ENCODE measurements at places on chromosomes 2 and 18.

GRCh38 chr2:164697688-164698461, 76.6 kb upstream of the GRB14 start:
- DNase-seq, result no peak

- DNase-seq, result no peak
Measured at GRCh38 chr2:12730265-12730664, 13.5 kb downstream of the TRIB2 start.

DNA sequence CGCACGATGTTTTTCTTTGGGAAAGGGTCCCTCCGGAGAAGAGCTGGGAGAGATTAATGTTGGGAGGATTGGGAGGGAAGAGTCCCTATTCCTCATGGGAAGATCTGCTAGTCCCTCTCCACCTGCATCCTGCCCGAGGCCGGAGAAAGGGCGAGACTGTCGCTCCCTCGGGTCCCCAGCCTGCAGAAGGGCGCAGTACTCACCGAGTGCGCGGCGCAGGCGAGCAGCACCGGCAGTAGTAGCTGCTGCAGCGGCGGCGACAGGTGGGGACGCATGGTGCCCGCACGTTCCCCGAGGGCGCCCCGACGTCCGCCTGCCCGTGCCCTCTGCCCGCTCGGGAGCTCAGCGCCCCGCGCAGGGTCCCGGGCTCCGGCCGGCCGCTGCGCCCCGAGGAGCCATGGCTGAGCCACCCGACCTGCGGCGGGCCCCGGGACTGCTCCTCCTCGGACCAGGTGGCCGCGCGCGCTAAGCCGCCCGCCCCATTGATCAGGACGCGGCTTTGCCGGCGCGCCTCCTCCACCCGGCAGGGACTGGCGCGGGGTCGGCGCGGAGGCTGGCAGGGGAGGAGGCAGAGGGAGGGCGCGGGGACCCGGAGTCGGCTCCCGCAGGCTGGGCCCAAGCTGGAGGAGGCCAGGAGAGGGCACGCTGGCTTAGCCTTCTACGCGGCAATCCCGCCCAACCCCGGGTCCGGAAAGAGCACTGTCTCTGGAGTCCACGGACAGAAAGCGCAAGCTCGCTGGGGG, at the start of gene SCTR:
Gene SCTR, minus strand, starts transcription at position 532 of the 743 bp plus-strand sequence. Its CDS starts 257 bp downstream, at position 275.
- DNase-seq, result no peak

DNA sequence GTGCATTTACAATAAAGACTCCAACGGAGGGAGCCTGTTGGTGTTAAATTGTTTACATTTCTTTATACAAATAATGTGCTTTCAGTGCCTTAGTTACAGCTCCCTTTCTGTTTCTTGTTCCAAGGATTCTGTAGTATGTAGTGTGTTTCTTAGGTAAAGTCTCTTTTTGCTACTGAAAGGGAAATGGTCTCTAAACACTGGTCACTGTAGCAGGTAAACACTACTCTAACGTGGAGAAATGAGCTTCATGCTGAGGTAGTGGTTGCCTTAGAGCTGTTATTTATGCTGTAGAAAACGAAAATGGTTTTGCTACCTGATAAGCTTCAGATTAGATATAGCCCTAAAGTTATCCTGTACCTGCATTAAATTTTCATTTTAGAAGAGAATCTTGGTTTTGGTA, 163.6 kb downstream of the CAPN13 start:
- no peak for DNase-seq

DNA sequence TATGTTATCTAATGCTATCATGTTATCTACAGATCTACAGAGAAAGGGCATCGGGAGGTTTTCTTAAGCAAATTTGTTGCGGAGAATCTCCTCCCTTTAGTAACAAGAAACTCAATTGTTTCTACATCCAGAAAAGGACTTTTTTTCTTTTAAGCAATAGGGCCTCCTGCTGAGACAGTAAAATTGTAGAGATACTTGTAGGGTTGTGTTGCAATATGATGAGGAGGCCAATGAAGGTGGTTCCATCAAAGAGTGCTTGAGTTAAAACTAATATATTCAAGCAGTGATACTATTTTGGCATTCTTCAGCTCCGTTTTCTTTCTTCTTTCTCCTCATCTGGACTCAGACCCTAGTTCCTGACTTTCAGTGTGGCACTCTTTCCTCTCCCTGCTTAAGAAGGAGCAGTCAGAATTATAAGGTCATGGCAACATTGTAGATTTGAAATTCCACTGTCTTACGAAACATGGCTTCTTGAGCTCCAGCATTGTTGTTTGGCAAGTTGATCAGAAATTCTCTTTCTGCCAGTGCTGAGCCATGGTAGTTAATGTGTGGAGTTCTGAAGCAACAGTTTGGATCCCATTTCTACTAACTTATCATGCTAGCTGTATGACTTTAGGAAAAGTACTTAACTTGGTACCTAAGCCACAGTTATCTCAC, 202.0 kb upstream of the SLC14A2 start:
- DNase-seq, result no peak

GRCh38 chr2:191927319-191927867, 80.5 kb upstream of the CAVIN2 start:
- DNase-seq, result no peak

- DNase-seq, result no peak
Measured at GRCh38 chr2:233130481-233131020, 70.4 kb downstream of the INPP5D start.

DNA sequence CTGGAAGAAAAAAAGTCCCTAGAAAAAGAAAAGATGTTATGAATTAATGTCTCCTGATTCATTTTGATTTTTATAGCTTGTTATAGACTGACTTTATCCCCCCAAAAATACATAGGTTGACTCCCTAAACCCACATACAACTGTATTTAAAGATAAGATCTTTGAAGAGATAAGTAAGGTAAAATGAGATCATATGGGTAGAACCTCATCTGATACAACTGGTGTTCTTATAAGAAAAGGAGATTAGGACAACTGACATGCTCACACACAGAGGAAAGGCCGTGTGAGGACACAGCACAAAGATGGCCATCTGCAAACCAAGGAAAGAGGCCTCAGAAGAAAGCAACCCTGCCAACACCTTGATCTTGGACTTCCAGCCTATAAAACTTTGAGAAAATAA, 117.5 kb downstream of the CD226 start:
- DNase-seq, result no peak

- DNase-seq, result no peak
Measured at GRCh38 chr2:219252570-219252899, 508 bp upstream of the TUBA4B start.

GRCh38 chr2:201597397-201597796, 45.9 kb downstream of the TMEM237 start:
- no peak for DNase-seq

GRCh38 chr2:43823751-43824150, 14.9 kb downstream of the ABCG5 start:
- no peak for DNase-seq

DNA sequence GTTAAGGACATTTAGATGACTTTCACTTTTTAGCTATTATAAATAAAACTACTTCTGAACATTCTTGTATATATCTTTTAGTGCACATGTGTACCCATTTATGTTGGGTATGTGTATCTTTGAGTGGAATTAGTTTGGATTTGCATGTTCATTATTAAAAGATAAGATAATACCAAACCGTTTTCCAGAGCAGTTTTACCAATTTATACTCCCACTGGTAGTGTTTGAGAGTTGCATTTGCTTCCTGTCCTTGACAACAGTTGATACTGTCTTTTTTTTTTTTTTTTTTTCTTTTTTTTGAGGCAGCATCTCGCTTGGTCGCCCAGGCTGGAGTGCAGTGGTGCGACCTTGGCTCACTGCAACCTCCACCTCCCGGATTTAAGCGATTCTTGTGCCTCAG, 23.3 kb downstream of the SLC30A6 start:
- DNase-seq, result no peak

DNA sequence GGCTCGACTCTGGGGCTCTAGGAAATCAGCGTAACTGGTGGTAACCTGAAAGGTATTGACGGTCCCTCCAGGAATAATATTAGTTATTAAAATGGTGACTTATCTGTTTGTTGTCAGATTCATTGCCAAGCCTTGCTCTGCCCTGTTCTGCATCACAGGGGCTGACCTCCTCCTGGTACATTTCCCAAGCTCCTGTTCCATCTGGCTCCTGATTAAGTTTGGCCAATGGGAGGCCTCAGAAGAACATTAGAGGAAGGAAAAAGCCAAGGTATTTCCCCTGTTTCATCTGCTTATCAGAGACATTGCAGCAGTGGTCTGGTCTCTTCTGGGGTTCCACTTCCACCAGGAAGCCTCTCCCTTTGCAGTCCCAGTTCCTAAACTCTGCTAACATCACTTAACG, 527.0 kb downstream of the TNS1 start:
- DNase-seq, result no peak

DNA sequence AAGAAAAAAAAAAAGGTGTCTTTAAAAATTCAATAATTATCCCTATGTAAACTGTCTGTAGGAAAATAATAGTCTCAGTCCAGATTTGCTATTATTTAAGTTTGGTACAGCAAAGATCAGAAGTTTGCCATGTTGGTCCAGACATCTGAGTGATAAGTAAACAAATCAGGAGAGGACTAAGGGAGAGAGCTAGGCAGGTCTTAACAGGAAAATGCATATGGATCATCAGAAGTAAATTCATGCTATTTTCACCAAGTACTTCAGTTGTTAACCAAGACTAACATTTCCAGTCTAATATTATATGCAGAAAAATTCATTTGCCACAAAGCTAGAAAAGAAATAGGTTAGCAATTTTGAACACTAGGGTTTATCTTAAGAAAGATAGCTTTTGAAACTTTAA, 95.0 kb upstream of the STK17B start:
- no peak for DNase-seq

DNA sequence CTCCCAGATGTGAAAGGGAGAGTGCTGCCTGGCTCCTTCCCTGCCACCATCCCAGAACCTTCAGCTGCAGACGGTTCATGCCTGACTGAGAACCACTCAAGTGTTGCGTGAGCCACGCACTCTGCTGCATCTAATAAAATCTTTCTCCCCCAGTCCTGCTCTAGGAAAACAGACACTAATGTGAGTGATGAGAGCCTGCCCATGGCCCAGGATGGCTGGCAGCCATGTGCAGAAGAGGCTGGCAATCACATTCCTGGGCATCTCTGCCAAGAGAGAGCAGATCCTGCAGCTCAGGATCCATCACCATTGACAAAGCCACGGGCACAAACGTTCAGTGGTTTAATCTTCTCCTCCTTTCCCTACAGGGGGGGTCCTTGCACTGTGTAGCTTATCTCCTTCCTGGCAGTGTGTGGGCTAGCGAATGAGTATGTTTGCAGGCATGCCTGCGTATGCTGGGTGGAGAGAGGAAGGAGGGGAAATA, 477.5 kb downstream of the SLC4A3 start:
- DNase-seq, result no peak

DNA sequence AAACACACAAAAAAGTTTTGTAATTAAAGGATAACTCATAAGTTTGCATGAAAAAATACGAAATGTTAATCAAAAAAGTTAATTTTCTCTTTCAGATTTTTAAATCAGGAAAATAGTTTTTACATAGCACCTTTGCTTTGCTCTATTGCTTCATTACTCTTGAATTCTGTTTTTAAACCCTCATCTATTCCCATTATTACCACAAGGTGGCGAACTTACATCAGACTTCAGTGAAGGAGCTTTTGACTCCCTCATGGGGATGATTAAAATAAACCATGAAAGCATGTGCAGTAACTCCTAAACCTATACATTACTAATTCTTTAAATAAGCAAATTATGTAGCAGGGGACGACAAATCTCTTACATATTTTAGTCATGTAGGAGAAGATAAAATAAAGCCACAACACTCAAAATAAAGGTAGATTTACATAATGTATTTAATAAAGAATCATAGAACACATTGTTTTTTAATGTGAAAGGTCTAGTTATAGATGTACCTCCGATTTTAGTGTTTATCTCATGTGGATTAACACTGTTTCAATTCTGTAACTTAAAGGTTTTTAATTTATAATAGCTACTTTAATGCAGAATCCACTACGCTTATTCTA, 105.2 kb downstream of the NETO1 start:
- DNase-seq, result no peak

DNA sequence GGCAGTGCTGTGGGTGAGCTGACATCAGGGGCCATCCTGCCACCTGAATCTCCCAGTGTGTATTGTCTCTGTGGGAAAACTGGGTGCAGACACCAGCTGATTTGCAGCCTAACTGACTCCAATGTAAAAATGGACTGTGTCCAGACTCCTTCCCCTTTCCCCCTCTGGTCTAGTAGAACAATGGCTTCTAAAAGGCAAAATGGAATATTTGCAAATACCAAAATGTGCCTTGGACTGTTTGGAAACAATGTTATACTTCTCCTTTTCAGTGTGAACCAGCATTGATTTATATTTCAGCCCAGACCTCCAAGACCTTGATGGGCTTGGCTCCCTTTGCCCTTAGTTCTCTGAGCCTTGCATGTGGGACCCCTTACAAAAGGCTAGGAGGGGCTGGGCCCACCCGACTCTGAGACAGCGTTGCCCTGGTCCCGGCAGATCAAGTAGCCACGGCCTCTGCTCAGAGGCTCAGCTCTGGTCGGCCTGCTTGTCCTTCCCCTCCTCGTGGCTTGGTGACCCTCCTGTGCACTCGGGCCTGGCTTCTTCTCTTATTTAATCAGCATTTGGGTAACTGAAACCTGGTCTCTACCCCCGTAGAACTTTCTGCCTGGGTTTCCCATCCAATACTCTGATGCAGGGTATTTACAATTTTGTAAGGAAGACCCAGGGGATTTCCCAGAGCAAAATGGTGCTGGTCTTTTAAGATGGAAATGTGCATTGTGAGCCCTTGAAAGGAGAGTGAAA, 18.0 kb upstream of the ACKR3 start:
- no peak for DNase-seq

DNA sequence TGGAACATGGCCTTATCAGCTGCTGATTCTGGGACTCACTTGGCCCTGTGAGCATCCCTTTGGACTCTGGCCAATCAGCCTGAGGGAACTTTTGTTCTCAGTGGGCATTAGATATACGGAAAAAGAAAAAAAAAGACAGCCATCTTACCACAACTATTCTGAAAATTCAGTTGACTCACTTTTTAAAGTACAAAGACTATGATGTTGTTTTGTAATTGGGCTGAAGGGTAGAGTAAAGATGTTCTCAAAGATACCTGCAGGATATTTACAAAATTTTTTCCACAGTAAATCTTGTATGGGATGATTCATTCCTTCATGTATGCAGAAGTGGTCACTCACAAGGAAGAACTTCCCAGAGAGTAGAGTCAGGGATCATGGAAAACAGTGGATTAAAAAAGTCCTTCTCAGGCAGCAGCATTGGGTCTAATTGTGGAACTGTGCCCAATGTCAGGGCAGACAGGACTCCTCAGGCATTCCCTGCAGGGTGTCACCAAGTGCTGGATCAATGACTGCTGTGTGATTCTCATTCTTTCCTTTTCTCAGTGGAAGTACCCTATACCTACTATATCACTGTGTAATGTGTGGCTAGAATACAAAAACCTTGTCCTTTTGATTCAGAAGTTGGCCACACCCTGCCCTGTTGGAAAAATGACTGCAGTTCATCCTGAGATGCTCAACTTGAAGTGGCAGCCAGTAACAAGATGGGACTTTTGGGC, 35.4 kb downstream of the SULT1C4 start:
- no peak for DNase-seq

DNA sequence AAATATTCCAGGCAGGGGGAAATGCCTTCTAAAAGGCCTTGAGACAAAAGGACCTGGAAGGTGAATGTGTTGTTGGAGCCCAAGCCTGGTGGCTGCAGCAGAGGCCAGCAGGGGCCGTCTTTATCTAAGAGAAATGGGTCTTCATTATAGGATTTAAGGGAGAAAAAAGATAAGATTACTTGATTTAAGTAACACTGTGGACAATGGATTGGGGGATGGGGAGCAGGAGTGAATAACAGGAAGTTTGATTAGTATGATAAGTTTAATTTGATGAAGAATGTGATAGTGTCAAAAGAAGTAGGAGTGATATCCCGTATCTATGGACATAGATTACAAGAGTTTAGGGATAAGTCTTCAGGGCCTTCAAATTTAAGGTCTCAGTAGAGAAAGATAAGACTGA, 64.2 kb downstream of the WDR75 start:
- DNase-seq, result no peak

Data from activated CD8-positive, alpha-beta memory T cell treated with anti-CD3 and anti-CD28 coated beads for 4 hours (primary cell).